ENCODE measurements at places on chromosomes 3 and 15. TPM values are rescaled to one million over a fixed set of nuclear protein-coding genes. Genes with fewer than 3 reads are reported as not detected.

GRCh38 chr15:51924156-51925068 is 47.2 kb downstream of the LEO1 start:
- no peak for DNase-seq

ADAMTS9 gene
- total RNA-seq, result 20.2 TPM

GRCh38 chr3:135967867-135968266 is 2.3 kb downstream of the PPP2R3A start:
- no peak for DNase-seq

DNA sequence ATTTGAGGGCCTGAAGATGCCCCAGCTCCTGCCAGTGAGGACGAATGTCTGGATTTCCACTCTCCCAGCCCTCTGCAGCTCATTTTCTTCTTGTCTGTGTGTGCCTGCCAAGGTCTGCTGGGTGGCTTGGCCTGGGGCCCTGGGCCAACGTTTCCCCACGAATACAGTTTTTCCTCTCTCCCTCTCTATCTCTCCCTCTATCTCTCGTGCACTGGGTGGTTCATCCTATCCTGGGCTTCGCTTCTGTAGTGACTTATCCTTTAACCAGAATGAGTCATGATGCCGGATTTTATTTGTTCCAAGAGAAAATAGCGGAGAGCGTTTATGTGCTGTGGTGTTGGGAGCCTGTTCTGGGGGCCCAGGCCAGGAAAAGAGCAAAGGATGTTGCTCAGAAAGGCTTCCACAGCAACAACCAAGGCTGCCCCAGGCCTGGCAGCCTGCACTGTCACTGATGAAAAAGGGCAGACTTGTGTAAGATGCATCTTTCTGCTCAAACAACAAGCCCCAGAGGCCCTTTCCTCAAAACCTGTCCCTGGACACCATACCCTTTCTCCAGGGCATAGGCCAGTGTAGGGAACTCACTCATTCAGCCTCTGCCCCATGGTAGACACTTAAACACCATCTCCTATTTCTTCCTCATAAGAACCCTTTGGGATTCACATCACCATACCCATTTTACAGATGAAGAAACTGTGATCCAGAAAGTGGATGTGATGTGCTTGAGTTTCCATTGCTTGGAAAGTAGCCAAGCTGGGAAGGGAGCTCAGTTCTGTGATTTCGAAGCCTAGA is 47.3 kb downstream of the ITGA11 start:
- DNase-seq, result peak; percentile 62

- no peak for DNase-seq
Observed at GRCh38 chr3:150739200-150739863, 23.6 kb downstream of the SIAH2 start.

GRCh38 chr3:57062101-57062631 is 1.7 kb downstream of the SPATA12 start:
- no peak for DNase-seq

- no peak for DNase-seq
Observed at GRCh38 chr3:112794622-112795172, 52.0 kb downstream of the CD200R1L start.

DNA sequence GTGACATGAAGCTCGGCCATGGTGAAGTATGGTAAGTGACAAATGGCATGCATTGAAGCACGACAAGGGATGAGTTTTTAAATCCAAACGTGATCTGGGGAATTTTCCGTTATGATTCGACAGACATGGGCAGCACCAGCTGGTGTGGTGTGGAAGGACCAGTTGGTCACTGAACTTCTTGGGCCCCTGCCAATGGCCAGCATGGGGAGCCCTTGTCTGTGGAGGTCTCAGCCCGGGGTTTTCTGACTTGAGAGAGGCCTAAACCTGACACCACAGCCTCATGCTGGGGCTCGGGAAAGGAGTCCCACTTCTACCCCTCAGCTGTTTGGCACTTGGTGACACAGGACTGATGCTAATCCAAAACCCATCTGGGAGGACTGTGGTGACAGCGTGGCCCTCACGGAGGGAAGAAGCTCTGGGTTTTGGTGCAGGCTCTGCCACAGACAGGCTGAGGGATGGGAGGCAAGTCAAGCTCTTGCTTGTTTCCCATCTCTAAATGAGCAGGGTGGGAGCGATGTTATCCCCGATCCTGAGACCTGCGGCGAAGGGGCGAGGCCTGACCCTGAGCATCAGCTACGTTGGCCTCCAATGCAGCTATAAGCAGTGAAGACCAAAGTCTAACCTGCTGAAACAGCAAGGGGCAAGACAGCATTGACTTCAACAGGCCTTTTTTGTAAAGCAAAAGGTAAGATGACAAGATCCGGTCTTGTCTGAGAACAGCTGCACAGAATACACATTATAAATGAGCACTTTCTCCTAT is 69.5 kb downstream of the ATP1B3 start:
- DNase-seq, result no peak

DNA sequence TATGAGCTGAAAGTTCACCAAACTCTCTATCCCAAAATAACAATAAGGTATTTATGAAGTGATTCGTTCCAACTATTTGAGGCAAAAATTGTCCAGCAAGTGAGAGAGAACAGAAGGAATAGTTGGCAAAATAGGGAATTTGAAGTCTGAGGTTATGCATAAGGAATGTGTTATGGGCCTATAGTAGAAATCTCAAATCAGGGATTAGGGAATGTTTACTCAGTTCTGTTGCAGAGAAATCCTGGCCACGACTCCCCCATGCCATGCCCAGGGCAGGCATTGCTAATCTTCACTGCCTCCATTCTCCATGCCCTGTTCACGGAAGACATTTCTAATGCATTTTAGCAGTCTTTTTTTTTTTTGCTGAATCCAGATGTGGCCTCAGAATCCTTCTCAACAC is 58.6 kb downstream of the FLNB start:
- no peak for DNase-seq

- DNase-seq, result no peak
Observed at GRCh38 chr3:37810848-37811247, 50.8 kb upstream of the CTDSPL start.

DNA sequence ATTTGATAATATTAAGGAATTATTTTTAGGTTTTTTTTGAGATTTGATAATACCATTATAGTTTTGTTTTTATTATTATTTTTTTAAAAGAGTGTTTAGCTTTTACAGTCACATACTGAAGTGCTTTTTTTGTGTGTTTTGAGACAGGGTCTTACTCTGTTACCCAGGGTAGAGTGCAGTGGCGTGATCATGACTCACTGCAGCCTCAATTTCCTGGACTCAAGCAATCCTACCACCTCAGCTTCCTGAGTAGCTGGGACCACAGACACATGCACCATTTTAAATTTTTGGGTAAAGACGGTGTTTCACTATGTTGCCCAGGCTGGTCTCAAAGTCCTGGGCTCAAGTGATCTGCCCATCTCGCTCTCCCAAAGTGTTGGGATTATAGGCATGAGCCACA is 73.0 kb downstream of the SUMF1 start:
- DNase-seq, result no peak

GRCh38 chr3:8567784-8568575 is 66.4 kb downstream of the LMCD1 start:
- peak; percentile 54 for DNase-seq

- no peak for DNase-seq
Observed at GRCh38 chr3:63920001-63920400, 7.8 kb upstream of the SCAANT1 start.

GRCh38 chr15:90553248-90553745 is 23.6 kb downstream of the CRTC3 start:
- DNase-seq, result no peak

DNA sequence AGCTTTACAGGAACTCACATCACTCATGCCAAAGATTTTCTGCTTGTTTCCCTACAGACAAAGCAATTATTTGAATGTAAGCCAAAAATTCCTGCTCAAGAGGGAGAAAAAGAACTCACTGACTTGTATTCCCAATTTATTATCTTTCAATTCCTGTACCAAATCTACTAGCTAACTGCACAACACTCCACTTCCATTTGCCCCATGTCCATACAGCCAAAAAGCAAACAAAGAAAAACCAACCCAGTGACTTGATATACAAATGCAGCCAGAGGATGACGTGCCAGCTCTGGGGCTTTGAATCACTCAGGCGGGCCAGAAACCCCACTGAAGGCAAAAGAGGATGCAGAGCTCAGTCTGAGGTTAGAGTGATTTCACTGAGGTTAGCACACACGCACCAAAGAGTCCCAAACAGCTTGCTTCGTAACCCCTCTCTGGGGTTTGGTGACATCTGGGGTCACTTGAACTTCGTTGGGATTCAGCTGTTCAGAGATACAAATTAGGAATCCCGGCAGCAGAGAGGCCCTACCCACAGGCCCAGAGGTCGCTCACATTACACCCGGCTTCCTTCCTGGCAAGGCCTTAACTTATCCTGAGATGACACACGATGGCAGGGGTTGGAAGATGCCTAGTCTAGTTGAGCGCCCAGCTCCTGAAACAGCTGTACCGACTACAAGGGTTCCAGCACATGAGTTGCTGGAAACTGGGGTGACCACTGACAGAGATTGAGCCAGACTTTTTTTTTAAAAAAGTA is 1.6 kb downstream of the RFTN1 start:
- DNase-seq, result peak; percentile 86

- no peak for DNase-seq
Observed at GRCh38 chr3:109559389-109559788, 222.0 kb upstream of the DPPA4 start.

DNA sequence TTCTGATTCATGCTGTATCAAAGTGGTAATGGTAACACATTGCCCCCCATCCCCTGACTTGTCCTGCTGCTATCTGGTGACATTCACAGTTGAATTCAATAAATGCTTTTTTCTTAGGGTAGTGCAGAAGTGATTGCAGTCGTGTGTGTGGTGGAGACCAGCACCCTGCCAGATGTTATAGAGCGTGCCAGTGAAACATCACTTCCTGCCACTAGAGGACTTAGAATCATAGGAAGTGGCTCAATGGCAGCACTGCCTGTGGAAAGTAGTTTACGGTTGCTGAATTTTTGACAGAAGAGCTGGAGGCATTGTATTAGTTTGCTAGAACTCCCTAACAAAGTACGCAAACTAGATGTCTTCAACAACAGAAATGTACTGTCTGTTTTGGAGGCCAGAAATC is 37.4 kb upstream of the P2RY12 start:
- no peak for DNase-seq

COPB2 gene
- total RNA-seq, result 53.4 TPM

DNA sequence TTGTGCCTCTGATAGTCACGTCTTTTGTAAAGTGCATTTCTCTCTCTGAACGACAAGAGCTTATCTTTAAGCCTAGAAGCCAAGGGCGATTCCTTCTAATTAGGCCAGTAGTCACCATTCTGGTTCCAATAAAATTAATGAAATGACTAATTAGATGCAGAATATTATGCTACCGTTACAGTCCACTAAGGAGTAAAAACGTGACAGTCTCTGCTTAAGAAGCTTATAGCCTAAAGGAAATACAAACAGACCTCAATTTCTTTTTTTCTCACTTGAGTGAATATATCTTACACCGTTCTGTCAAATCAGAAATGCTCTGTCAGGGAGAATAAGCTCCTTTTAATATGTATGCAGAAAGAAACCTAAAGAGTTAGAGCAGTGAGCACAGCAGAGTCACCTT is 236.1 kb downstream of the CD47 start:
- no peak for DNase-seq

GRCh38 chr15:89087830-89088604 is at the start of gene ABHD2:
ABHD2 (plus strand) TSS chr15:89088456; CDS start chr15:89116328, 27,872 bp downstream.
- peak; percentile 99 for DNase-seq

ATP13A4 gene
- total RNA-seq, result not detected

GRCh38 chr3:192636517-192637444 is 90.6 kb downstream of the FGF12 start:
- DNase-seq, result no peak

C2CD4B gene
- total RNA-seq, result 3.9 TPM

GRCh38 chr3:195194559-195195206 is 76.3 kb downstream of the XXYLT1 start:
- DNase-seq, result peak; percentile 7

DNA sequence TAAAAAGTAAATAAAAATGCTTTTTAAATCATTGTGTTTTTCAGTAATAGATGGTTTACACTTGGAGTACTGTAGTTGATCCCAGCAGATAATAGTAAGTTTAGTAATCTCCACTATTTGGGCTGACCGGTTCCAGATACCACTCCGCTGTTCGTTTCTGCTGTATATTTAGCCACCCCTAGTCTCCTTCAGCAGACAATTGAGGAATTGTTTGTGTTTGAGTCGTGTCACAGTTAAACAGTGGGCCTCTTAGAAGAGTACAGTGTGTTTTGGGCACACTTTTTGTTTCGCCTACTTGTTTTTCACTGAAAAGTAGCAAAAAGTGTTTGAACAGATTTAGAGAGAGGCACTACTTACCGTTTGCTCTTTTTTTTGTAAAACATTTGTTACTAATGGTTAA is 33.2 kb downstream of the PAK2 start:
- no peak for DNase-seq

- DNase-seq, result no peak
Observed at GRCh38 chr3:12828751-12829150, 12.6 kb downstream of the RPL32 start.

DNA sequence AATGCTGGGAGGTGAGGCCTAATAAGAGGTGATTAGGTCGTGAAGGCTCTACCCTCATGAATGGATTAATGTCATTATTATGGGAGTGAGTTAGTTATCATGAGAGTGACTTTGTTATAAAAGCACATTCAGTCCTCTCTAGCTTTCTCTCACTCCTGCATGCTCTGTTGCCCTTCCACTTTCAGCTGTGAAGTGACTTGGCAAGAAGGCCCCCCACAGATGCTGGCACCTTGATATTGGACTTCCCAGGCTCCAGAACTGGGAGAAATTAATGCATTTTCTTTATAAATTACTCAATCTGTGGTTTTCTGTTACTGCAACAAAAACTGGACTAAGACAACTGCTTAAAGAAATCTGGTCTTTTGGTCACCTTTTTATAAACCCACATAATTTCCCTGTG is 144.3 kb downstream of the FBN1 start:
- no peak for DNase-seq

EXD1 gene
- total RNA-seq, result not detected

DNA sequence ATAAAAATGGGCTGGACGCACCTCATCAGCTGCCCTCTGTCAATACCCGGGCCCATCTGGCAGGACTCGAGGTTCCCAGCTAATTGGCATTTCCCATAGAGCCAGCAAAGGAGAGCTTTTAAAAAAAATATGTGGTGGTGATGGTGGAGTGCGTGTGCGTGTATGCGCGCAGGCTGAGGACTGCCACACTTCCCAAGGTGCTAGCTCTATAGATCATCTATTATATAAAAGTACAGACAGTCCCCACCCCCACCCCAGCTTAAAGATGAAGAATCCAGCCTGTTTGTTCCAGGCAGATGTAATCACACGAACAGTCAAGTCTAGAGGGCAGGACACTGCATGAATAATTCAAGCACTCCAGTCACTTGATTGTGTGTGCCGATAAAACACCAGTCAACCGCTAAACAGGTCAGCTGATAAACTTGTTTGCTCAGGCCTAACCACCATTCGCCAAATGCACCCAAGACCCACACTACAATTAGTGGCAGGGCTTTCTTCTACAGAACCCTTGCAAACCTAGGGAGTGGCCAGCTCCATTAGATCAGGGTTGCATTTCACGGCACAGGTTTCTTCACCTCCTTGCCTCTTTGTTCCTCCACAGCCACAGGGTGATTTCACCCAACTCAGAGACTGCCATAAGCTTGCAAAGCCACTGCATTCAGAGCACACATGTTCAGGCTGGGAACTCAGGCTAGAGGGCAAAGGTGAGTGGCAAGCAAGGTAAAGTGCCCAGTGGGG is 5.8 kb downstream of the TLE3 start:
- DNase-seq, result no peak

PLCB2 gene
- total RNA-seq, result 1.9 TPM

HDC gene
- not detected for total RNA-seq

GRCh38 chr3:40593351-40593750 is 68.6 kb downstream of the ZNF621 start:
- DNase-seq, result no peak

All from right atrium auricular region (tissue), 2 donors.